ENCODE measurements at places on chromosomes 2 and 18.

DNA sequence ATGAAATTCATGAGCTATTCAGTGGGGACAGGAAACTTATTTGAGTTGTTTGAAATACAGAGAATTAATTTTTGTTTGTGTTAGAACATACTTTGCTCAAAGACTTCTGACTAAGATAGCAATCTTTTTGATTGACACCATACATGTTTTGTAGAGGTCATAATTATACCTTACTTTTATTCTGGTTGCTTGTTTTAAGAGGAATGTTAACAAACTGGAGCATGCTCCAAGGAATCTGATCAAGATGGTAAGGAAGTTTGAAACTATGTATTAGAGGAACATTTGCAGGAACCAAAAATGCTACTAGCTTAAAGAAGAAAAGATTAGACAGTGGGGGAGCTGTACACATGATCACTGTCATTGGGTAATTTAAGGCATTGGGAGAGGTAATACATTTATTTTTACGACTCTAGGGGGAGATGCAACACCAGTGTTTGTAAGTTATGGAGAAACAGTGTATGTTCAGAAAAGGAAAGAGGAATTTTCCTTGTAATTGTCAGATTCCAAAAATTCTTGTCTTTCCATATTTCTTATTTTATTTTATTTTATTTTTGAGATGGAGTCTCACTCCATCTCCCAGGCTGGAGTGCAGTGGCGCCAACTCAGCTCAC lies 8.0 kb downstream of the AGFG1 start:
- no peak for DNase-seq

DNA sequence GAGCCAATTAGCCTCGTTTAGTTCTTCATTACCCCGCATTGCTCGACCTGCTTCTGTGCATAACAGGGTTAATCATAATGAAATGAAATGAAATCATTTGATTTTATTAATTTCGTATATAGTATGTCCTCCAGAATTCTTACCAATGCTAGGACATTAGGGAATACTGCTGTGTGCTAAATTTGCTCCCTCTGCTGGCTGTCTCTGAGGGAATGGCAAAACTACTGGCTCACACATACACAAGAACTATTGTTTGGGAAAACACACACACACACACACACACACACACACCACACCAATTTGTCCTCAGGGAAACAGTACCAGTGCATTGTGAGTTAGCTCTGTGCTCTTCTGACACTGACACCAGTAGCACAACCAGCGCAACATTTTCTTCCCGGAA lies 273.3 kb upstream of the TCF4 start:
- DNase-seq = peak; percentile 1

DNA sequence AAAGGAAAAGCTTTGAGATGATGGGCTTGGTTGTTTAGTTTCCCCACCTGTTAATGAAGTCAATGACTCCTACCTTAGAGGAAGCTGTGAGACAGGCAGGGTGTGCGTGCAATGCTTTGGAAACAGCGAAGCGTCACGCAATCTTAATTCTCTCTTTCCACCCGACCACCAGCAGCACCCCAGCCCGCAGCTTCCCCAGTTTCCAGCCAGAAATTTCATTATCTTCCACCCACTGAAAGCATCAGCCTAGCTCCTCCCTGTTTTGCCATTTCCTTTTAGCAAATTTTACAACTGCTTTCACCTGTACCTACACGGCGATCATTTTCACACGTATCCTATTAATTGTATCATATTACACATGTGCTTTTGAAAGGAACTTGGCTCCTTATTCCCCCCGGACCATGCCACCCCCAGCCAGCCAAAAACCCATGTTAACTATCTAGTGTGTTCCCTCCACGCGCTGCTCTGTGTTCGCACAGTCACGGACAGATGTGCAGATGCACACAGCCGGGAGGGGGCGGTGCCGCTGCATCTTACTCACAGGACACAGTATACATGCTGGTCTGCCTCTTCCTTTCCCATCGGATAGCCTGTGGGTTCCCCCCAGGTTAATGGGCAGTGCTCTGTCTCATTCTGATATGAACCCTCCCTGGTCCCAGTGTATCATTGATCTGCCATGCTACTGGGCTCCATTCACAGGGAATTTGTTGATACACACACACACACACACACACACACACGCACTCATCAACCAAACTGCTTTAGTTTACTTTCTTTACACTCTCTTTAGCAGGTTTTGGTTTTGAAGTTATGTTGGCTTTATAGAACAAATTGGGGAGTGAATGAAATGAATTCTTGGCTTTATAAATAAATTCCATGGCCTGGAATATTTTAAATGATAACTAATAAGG lies 22.4 kb downstream of the CYP27C1 start:
- no peak for DNase-seq

- DNase-seq = no peak
Measured at GRCh38 chr2:101011152-101011551, 9.1 kb downstream of the RPL31 start.

Measured in bone marrow (tissue), 2 donors.